Bronchial smooth muscle cell (primary cell): ENCODE measurements at places on chromosomes 11 and 22. TPM values are rescaled to one million over a fixed set of nuclear protein-coding genes. Genes with fewer than 3 reads are reported as not detected.

Gene KRTAP5-8
- total RNA-seq: not detected in 2 replicates

Gene NXPE2
- 0.09 TPM in 1 of 2 replicates, not detected in the other for total RNA-seq

Gene RAB36
- 1.9 and 2.7 TPM in 2 replicates for total RNA-seq

Gene FAR1
- total RNA-seq: 30.7 and 41.3 TPM in 2 replicates

Gene PYGM
- total RNA-seq: 3.9 and 5.0 TPM in 2 replicates

Gene GLYATL2
- 0.77 and 2.0 TPM in 2 replicates for total RNA-seq

Gene KRTAP5-7
- under 0.01 TPM in 1 of 2 replicates, not detected in the other for total RNA-seq

Gene SF3A1
- total RNA-seq: 12.8 and 25.2 TPM in 2 replicates

Gene LYVE1
- not detected in 2 replicates for total RNA-seq

Gene SLC5A12
- total RNA-seq: 0.09 TPM in 1 of 2 replicates, not detected in the other

Gene OR52M1
- not detected in 2 replicates for total RNA-seq

Gene ARHGAP8
- under 0.01 and 0.86 TPM in 2 replicates for total RNA-seq

Gene CLCF1
- 2.7 and 3.0 TPM in 2 replicates for total RNA-seq

Gene FOLR1
- total RNA-seq: not detected in 2 replicates

Gene BET1L
- total RNA-seq: 17.8 and 19.1 TPM in 2 replicates

Gene CASP1
- total RNA-seq: 65.1 and 74.3 TPM in 2 replicates

Gene MUC2
- total RNA-seq: not detected in 2 replicates

Gene CFAP300
- 1.8 and 4.7 TPM in 2 replicates for total RNA-seq

Gene CCDC88B
- total RNA-seq: 1.3 and 1.7 TPM in 2 replicates

Gene ZDHHC13
- total RNA-seq: 9.1 and 12.5 TPM in 2 replicates

Gene SPINDOC
- 6.3 and 6.8 TPM in 2 replicates for total RNA-seq
